ENCODE measurements at places on chromosomes 5 and 9.

DNA sequence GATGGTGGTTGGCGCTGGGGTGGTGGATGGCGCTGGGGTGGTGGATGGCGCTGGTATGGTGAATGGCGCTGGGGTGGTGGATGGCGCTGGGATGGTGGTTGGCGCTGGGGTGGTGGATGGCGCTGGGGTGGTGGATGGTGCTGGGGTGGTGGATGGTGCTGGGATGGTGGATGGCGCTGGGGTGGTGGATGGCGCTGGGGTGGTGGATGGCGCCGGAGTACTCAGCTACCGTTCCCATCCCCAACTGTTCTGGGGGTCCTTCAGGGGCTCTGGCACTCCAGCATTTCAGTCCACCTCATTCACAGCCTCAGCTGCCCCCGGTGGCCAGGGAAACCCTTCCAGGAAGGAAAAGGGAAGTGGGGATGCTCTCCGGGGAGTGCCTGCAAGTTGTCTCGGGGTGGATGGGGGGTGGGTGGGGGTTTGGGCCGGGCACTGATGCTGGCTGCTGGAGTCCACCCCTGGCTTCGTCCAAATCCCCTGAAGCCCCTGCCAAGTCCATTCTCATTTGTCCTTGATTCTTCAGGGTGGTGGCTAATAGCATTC lies 147.3 kb upstream of the COL5A1 start:
- DNase-seq, result no peak

DNA sequence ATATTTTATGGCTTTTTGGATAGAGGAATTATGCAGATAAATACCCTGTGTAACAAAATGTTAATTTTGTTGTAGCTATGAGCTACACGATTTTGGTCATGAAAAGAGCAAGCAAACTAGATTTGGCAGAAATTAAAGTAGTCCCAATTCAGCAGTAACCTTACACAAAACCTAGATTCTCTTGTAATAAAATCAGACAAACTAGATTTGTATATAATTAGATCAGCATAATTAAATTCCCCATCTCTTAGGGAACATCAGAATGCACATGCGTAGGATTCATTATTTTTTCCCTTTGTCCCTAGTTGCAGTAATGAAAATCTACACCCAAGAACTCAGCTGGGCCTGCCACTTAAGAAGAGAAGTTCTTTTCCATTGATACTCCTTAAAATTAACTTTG lies 1879.2 kb upstream of the CDH9 start:
- DNase-seq, result no peak

DNA sequence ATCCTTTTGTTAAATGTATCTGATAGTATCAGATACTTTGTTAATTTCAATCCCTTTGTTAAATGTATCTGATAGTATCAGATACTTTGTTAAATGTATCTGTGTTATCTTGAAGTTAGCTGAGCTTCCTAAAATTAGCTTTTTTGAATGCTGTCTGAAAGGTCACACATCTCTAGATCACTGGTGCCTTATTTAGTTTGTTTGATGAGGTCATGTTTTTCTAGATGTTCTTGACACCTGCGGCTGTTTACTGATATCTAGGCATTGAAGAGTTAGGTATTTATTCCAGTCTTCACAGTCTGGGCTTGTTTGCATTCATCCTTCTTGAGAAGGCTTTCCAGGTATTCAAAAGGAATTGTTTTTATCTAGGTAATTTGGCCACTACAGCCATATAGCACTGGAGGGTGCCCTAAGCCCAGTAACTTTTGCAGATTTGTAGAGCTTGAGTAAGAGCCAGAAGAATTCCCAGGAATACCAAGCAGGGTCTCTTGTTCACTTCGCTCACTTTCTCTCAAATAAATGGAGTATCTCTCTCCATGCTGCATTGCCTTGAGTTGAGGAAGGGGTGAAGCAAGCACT lies 435.4 kb upstream of the GRAMD2B start:
- no peak for DNase-seq

DNA sequence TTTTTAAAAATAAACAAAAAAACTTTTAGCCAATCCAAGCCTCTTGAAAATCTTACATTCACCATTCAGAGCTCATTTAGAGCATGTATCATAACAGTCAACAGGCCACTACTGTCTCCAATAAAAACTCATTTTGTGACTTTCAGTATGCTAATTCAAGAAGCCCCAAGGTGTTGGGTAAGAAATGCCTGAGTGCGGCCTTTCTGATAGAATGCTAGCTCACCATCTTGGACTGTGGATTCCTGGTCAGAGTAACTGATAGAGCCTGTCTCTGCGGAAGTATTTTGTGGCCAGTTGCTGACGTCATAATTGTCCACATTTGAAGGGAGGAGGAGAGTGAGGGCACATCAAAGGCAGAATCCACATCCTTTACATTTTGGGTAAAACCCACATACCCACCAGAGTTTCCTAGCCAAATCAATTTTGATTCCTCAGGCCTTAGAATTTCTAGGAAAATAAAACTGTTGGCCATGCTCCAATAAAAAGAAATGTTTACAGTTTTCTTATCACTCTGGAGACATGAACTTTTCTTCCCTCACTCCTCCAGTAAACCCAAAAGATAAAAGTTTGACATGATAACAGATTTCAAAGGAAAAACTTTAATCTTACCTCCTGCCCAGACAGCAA lies 41.1 kb upstream of the ERCC6L2 start:
- no peak for DNase-seq

DNA sequence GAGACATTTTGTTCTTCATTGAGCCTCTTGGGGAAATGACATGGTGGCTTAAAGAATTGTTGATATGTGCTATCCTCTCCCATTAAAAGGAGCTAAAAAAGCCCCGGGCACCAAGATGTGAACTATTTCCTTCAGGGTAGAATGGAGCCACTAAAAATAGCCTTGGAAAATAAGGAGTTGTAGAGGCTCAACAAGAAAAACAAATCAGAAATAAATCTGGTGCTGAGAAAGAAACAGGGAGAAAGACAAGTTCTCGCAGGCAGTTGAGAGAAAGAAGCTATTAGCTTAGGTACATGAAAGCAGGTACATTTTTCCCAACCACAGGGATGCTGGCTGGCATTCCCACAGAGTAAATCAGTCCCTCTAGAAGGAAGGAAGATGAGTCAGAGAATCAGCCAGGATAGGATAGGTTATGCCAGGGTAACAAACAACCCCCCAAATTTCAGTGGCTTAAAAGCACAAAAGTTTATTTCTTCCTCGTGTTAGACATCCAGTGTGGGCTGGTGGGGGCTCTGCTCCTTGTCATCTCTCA lies 134.6 kb upstream of the ADRA1B start:
- DNase-seq, result no peak

GRCh38 chr9:133946840-133947486 lies 45.2 kb downstream of the VAV2 start:
- DNase-seq, result no peak

DNA sequence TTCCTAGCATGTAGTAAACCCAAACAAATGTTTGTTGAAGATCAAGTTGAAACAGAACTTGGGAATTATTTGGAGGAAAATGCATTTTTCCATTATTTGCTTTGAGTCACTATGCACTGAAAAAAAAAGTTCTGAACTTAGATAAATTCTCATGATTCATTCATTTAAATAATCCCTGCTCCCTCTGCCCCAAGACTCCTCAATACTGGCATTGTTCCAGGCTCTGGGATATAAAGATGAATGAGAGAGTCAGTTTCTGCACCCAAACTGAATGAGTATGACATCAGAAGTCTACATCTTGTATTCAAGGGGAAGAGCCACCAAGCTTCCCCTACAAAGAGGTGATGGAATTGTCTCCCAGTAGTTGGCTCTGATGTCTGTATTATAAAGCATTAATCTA lies 123.9 kb downstream of the SEC61B start:
- no peak for DNase-seq

DNA sequence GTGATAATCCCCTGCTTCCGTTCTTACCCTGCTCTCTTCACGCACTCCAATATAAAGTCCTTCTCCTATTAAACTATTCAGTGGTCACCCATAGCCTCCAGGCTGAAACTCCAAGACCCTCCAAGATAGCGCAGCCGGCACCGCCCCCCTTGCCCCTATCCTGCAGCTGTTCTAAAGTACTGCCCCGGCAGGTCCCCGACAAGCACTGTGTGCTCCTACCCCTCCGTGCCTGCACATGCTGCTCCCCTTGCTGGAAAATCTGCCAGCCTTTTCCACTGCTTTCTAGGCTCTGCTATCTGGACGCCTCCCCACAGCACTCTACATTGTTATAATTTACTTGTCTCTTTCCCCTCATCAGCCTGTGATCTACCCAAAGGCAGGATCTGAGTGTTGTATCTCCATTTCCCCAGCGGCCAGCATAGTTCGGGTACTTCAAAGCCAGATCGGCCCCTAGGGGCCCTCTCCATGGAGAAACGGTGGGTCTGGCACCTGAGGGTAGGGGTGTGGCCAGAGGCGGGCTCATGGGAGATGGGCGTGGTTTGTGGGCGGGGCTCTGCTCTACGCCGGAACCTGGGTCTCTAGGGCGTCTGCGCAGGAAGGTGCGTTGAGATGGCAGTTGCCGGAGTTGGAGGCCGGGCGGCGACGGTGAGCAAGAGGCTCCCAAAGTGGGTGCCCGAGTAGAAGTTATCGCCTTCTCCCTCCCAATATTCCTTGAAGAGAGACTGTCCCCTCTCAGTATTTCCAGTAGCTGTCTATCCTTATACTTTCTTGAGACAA lies 83.5 kb upstream of the RUSC2 start:
- peak; percentile 34 for DNase-seq

- no peak for DNase-seq
These were observed 79.0 kb downstream of the GDA start for GRCh38 chr9:72228282-72228681.

- DNase-seq, result no peak
These were observed 9.1 kb upstream of the PTGES start for GRCh38 chr9:129761901-129762369.

- no peak for DNase-seq
These were observed 114.5 kb upstream of the NR5A1 start for GRCh38 chr9:124621371-124622328.

DNA sequence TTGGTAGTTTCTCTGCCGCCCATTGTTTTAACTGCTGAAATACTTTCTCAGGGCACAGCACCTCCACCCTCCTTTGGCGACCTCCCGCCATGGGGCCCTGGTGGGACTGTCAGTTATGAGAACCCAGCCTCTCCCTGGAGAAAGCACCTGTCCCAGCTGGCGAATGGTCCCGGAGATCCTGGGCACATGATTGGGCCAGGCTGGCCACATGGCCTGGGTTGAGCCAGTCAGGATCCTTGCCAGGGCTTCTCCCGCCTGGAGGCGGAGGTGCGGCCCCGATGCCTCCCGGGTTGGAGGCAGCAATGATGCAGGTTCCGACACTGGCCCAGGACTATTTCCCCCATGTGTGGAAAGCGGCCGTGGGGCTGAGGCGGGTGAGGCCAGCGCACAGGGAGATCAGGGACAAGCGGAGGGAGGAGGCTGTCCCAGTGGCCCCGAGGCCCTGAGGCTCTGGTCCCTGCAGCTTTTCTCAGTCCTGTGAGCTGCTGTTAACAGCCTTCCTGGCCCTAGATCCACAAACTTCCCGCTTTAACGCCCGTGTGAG lies 13.6 kb downstream of the UNC5A start:
- no peak for DNase-seq
